Left kidney (tissue), 8 donors: ENCODE measurements at places on chromosomes 12 and 14. TPM values are rescaled to one million over a fixed set of nuclear protein-coding genes. Genes with fewer than 3 reads are reported as not detected.

The PLXNC1 gene
- 7.5 TPM for polyA plus RNA-seq

The SLC25A47 gene
- polyA plus RNA-seq = not detected

The TBX5 gene
- not detected for polyA plus RNA-seq

The OR4E2 gene
- polyA plus RNA-seq = 0.05 TPM

The TGM1 gene
- 2.3 TPM for polyA plus RNA-seq

DNA sequence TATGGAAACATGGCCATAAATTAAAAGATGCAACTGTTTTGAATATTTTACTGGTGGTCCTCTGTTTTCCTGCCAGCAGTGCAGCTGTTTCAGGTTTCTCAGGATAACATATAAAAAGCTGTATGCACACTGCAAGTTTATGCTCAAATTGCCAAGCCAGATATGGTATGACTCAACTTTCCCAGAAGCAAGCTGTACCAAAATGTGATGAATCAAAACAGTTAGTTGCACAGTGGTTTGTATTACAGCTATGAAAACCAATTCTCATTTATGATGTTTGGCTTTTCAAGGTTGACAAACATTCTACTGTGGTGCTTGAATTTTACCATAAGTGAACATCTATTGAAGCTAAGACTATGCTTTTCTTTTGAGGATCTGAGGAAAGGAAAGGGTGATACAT lies 15.5 kb downstream of the TRMT5 start:
- no peak for DNase-seq

GRCh38 chr12:93378998-93379325 lies 1.2 kb downstream of the NUDT4 start:
- DNase-seq = peak; percentile 37

- DNase-seq = peak; percentile 45
Observed at GRCh38 chr12:79933532-79934264, 1.2 kb downstream of the PPP1R12A start.

GRCh38 chr14:51185754-51186153 lies 54.3 kb upstream of the TMX1 start:
- DNase-seq = no peak

- DNase-seq = no peak
Observed at GRCh38 chr12:50390316-50390741, 6.1 kb downstream of the FAM186A start.
